Progenitor cell of endocrine pancreas (in vitro differentiated cells): ENCODE measurements at places on chromosomes 12 and 14.

- H3K4me1 ChIP-seq: peaks cover 17% of the 10 kb centered on the region
- no peaks in the 10 kb centered on the region for H3K36me3 ChIP-seq
- DNase-seq: no peak
- H3K27ac ChIP-seq: peak overlapping the region; percentile 49
- H3K4me3 ChIP-seq: no peak overlapping the region
- no peaks in the 10 kb centered on the region for H3K27me3 ChIP-seq
Measured at GRCh38 chr14:53570411-53571387, 385.9 kb downstream of the BMP4 start.

GRCh38 chr14:95340201-95340697, 20.5 kb upstream of the CLMN start:
- DNase-seq: no peak
- H3K36me3 ChIP-seq: no peaks in the 10 kb centered on the region
- no peaks in the 10 kb centered on the region for H3K4me1 ChIP-seq
- no peak overlapping the region for H3K4me3 ChIP-seq

DNA sequence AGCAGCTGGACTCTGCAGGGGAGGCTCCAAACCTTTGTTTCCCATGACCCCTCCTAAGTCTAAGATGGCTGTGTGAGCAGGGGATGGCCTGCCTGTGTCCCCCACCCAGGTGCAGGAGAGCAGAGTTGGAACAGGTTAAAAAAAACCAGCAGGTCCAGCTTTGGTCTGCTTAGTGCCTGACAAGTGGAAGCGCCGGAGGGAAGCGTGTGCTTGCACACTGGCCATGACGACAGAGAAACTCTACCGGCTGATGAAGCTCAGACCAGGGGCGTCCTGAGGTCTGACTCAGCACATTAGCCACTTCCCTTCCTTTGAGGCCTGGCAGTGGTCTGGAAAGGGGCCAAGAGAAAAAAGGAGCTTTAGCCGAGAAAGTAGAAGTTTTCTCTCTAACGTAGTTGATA, 280.1 kb downstream of the VRK1 start:
- H3K4me1 ChIP-seq: no peaks in the 10 kb centered on the region
- DNase-seq: no peak
- no peak overlapping the region for H3K27ac ChIP-seq
- peaks cover 18% of the 10 kb centered on the region for H3K27me3 ChIP-seq
- no peaks in the 10 kb centered on the region for H3K36me3 ChIP-seq

GRCh38 chr12:55908726-55909512, 18.8 kb downstream of the PYM1 start:
- H3K36me3 ChIP-seq: peaks cover 7% of the 10 kb centered on the region
- peaks cover 13% of the 10 kb centered on the region for H3K4me1 ChIP-seq
- H3K27ac ChIP-seq: peak overlapping the region; percentile 82
- H3K4me3 ChIP-seq: no peak overlapping the region
- no peaks in the 10 kb centered on the region for H3K27me3 ChIP-seq

GRCh38 chr12:49696723-49697122, 10.5 kb downstream of the FMNL3 start:
- H3K27ac ChIP-seq: no peak overlapping the region
- no peak overlapping the region for H3K4me3 ChIP-seq
- H3K27me3 ChIP-seq: peaks cover 10% of the 10 kb centered on the region
- H3K36me3 ChIP-seq: no peaks in the 10 kb centered on the region
- DNase-seq: no peak

DNA sequence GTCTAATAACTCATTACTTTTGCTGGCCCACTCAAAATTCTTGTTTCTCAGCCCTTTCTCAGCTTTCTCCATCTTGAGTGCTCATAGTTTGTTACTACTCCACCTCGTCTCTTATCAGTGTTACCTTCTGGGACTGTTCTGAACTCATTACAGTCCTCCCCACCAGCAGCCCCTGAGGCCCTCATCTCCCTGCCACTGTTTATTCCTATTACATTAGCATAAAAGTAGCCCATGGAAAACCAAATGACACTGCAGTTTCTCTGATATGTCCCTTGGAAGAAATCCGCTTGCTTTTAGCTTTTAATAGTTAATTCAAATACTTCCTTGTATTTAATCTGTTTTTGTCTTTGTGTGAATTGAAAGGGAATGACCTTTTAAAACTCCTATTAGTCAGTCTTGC, 7.6 kb downstream of the AKAP6 start:
- H3K27ac ChIP-seq: no peak overlapping the region
- no peak overlapping the region for H3K4me3 ChIP-seq
- H3K4me1 ChIP-seq: peaks cover 11% of the 10 kb centered on the region
- no peaks in the 10 kb centered on the region for H3K36me3 ChIP-seq

- H3K27me3 ChIP-seq: peaks cover 8% of the 10 kb centered on the region
- H3K4me3 ChIP-seq: no peak overlapping the region
- no peaks in the 10 kb centered on the region for H3K36me3 ChIP-seq
- H3K4me1 ChIP-seq: no peaks in the 10 kb centered on the region
- no peak overlapping the region for H3K27ac ChIP-seq
Measured at GRCh38 chr12:1857821-1858220, 37.5 kb downstream of the LRTM2 start.

- H3K4me1 ChIP-seq: no peaks in the 10 kb centered on the region
- peaks cover 49% of the 10 kb centered on the region for H3K27me3 ChIP-seq
- no peaks in the 10 kb centered on the region for H3K36me3 ChIP-seq
- no peak overlapping the region for H3K27ac ChIP-seq
- no peak for DNase-seq
- H3K4me3 ChIP-seq: no peak overlapping the region
Measured at GRCh38 chr12:52650520-52651081, 1.4 kb downstream of the KRT2 start.

DNA sequence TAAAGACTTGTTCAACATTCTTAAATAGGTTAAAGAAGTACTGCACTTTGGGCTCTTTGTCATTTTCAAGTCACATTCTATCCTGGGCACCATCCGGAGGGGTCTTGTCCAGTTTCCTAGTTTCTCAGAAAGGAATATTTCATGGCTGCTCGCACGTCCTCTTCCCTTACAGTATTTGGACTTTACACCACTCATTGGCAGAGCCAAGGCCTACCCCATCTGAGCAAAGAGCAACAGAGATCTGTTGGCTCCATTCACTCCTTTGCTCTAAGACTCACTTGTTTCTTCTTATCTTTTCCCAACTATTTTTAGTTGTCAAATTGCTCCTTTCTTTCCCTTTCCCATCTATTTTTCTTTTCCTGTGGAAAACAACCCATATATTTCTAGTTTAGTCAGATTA, 118.2 kb downstream of the CRADD start:
- no peaks in the 10 kb centered on the region for H3K4me1 ChIP-seq
- H3K36me3 ChIP-seq: no peaks in the 10 kb centered on the region
- no peak overlapping the region for H3K4me3 ChIP-seq
- H3K27me3 ChIP-seq: no peaks in the 10 kb centered on the region

DNA sequence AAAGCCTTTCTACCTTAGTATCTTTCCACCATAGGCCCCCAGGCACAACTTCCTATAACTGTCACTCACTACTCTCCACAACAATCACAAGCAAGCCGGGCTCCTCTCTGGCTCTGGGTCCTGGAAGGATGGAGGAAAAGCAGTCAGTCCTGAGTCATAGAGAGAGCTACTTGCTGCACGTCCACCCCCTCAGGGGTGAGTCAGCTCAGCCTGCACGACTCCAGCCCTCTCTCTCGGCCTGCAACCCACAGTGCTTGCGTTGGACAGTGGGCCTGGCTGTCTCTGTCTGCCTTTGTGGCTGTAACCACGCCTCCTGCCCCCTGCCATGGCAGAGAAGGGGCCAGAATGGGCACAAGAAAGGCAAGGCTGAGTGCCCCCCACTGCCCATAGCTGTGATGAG, 154.1 kb upstream of the FKBP4 start:
- H3K27ac ChIP-seq: no peak overlapping the region
- no peak overlapping the region for H3K4me3 ChIP-seq
- DNase-seq: no peak

DNA sequence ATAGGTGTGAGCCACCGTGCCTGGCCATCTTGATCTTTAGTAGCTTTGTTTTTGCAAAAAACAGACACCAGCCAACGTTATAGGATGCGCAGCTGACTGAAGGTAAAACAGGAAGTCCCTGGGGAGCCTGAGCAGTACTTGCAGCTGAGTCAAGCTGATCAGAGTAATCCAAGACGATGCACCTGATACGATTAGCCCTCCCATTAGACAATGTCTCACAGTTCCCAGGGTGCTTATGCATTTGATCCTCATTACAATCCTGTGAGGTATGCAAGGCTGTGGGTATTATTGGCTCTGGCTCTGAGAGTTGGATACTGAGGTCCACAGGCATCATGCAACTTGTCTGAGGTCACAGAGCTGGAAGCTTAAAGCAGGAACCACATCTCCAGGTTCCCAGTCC, 8.1 kb downstream of the KRT18 start:
- H3K36me3 ChIP-seq: peaks cover 7% of the 10 kb centered on the region
- no peak overlapping the region for H3K4me3 ChIP-seq
- H3K27me3 ChIP-seq: no peaks in the 10 kb centered on the region

DNA sequence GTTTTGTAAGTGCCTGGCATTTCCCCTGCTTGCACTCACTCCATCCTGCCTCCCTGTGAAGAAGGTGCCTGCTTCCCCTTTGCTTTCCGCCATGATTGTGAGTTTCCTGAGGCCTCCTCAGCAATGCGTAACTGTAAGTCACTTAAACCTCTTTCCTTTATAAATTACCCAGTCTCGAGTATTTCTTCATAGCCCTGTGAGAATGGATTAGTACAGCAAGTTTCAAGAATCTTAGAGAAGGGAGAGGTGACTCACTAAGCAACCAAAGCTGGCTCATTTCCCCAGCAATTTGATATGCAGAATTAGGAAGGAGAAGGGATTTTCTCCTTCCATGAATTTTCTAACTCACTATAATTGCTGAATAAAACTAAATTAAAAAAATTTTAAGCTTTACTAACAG, 251.0 kb upstream of the FOXG1 start:
- H3K4me1 ChIP-seq: no peaks in the 10 kb centered on the region
- no peak overlapping the region for H3K27ac ChIP-seq
- H3K27me3 ChIP-seq: no peaks in the 10 kb centered on the region
- H3K4me3 ChIP-seq: no peak overlapping the region

- peak overlapping the region; percentile 94 for H3K27ac ChIP-seq
- peak overlapping the region; percentile 98 for H3K4me3 ChIP-seq
- peaks cover 27% of the 10 kb centered on the region for H3K36me3 ChIP-seq
- no peak for DNase-seq
Measured at GRCh38 chr12:53453953-53454640, 2.2 kb downstream of the PCBP2 start.

DNA sequence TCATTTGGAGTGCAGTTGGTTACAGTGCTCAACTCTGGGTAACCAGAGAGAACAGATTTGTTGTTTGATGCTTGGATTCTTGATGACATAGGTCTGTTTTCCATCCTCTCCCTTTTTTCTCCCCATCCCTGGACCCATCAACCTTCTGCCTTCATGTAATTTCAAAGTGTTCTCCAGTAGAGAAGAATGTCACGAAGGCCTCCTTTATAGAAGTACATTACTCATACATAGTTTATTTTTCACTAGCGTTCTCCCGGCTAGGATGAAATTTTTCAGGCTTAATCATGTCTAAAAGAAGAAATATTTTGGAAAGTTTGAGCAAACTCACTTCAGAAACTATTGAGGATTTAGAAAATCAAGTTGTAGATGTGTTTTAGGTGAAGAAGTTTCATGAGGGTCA, 20.9 kb upstream of the APPL2 start:
- no peak overlapping the region for H3K27ac ChIP-seq
- DNase-seq: no peak
- no peaks in the 10 kb centered on the region for H3K36me3 ChIP-seq

- H3K36me3 ChIP-seq: peaks cover 2% of the 10 kb centered on the region
- H3K4me3 ChIP-seq: peak overlapping the region; percentile 94
- peaks cover 8% of the 10 kb centered on the region for H3K4me1 ChIP-seq
- DNase-seq: no peak
Measured at GRCh38 chr12:94460616-94460959, 921 bp upstream of the CEP83 start.

DNA sequence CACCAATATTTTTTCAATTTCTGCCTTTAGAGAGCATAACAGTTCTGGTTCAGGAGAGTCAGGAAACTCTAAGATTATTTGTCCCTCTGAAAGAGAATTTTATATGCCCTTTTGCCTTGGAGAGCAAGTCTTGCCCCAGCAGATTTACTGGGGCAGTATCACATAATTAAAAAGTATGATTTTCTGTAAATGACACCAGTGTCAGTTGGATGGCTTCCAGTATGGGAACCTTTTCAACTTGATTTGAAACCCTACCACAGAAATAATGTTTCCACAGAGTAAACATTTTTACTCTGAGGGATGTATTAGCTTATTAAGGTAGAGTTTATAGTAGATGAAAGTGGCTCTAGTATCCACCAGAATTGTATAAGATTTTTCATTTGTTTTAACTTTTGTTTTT, 15.4 kb downstream of the NOPCHAP1 start:
- no peak overlapping the region for H3K4me3 ChIP-seq
- DNase-seq: no peak
- no peaks in the 10 kb centered on the region for H3K27me3 ChIP-seq
- peaks cover 51% of the 10 kb centered on the region for H3K36me3 ChIP-seq
- H3K4me1 ChIP-seq: no peaks in the 10 kb centered on the region

- H3K27me3 ChIP-seq: peaks cover 11% of the 10 kb centered on the region
- peak; percentile 16 for DNase-seq
- peak overlapping the region; percentile 52 for H3K27ac ChIP-seq
- no peaks in the 10 kb centered on the region for H3K4me1 ChIP-seq
- peaks cover 4% of the 10 kb centered on the region for H3K36me3 ChIP-seq
- H3K4me3 ChIP-seq: no peak overlapping the region
Measured at GRCh38 chr12:113818833-113819232, 147.3 kb downstream of the RBM19 start.

DNA sequence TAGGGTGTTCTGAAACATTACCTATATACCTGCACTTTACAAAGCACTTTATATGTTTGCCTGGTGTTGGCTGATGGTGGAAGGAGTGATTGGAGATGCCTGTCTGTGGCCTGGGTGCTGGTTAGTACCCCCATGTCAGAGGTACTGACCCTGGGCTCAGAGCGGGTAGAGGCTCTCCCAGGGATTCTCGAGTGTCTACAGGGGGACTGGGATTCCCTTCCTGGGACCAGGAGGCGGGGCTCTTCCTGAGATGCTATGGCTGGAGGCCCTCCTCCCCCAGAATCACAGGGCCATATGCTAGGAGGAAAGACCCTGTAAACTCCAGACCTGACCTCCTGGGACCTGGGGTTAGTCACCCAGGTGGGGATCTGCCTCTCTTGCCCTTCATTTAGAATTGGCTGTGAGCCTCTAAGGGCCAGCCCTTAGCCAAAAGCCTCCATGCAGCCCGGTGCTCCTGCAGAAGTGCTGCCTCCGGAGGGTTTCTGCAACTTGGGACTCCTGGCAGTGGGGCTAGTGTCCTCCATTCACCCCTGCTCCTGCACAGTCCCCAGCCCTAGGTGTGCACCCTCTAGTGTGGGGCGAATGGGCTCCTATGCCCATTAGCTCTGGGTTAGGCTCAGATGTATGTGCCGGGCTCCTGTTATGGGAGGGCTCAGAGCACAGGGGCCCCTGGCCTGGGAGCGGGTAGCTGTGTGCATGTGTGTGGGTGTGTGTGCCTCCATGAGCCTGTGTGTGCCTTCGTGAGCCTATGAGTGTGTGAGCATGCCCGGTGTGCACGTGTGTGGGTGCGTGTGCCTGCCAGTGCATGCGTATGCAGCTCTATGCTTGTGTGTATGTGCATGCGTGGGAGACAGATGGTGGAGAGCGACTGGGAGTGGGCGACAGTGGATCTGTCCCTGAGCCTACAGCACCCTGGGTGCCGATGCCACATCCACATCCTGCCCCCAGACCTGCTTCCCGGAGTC, 36.6 kb downstream of the RTL1 start:
- no peaks in the 10 kb centered on the region for H3K4me1 ChIP-seq
- peaks cover 4% of the 10 kb centered on the region for H3K36me3 ChIP-seq
- H3K27me3 ChIP-seq: no peaks in the 10 kb centered on the region
